Activated CD8-positive, alpha-beta memory T cell treated with anti-CD3 and anti-CD28 coated beads for 4 hours (primary cell): ENCODE measurements at places on chromosomes 4 and X.

DNA sequence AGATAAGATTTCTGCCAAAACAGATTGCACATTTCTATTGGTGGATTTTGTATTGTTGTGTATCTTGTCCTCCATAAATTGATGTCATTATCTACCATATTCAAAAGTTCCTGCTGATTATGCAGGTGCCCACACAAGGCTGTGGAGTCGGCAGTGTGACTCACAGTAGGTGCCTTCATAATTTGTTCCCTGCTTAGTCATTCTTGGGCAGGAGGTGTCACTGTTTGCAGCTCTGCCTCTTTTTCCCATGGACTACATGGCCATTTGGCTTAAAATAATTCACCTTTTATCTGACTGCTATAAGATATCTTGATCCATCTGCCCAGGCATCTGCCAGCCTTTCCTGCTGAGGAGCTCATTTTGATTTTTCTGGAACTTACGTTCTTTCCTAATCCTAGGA lies 33.6 kb upstream of the ENPEP start:
- no peak for DNase-seq

DNA sequence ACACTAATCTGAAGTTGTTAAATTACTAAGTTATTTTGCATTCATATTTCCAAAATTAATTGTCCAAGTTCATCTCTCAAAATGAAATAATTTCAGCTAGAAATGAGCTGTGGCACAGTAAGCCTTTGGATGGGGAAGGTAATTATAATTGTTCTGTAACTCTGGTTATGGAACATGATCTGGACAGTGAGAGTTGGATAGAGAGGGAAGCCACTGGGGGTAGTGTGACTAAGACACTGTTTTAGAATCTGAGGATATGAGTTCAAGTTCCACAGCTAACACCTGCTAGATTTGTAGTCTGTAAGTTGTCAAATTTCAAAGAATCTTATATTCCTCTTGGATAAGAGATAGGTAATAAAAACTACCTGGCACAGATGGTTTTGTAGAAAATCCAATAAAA lies 49.5 kb downstream of the DMD start:
- no peak for DNase-seq

DNA sequence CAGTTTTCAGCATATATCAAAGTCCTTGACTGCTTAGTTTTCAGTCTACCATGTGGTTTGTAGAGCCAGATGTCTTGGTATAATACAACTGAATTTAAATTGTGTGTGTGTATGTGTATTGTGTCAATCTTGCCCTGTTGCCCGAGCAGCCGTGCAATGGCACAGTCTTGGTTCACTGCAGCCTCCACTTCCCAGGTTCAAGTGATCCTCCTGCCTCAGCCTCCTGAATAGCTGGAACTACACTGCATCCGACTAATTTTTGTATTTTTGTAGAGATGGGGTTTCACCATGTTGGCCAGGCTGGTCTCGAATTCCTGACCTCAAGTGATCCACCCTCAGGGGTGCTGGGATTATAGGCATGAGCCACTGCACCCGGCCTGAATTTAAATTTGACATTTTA lies 6.0 kb upstream of the KLHL5 start:
- no peak for DNase-seq

DNA sequence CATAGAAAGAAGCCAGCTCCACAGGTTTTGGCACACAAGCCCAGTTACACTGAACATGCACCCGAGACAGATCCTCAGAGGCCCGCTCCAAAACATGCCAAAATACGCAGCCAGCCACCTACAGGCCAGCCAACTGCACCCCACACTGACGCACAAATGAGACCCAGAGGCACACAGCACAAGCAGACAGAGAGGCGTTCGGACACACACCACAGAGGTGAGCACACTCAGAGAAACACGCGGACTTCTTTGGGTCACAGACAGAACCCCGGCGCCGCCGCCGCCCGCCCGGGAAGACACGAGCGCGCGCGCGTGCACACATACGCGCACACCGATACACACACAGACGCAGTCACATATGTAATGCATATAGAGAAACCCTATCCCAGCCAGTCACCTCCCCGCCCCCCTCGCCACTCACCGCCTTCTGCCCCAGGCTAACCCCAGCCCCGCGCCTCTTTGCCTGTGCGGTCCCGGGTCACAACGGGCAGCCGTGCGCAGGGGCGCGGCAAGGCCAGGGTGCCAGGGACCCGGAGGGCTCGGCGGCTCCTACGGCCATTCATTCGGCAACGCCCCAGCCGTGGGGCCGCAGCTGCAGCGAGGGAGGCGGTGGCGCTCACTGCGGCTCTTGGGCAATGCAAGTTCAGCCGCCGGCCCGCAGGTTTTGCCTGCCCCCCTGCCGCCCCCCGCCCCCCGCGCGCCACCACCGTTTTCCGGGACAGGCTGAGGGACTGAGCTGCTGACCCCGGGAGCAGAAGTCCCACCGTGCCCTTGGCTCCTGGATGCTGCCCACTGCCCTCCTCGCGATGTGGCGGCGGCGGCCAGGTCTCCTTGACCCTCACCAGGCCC lies 553 bp downstream of the SEPTIN6 start:
- no peak for DNase-seq

DNA sequence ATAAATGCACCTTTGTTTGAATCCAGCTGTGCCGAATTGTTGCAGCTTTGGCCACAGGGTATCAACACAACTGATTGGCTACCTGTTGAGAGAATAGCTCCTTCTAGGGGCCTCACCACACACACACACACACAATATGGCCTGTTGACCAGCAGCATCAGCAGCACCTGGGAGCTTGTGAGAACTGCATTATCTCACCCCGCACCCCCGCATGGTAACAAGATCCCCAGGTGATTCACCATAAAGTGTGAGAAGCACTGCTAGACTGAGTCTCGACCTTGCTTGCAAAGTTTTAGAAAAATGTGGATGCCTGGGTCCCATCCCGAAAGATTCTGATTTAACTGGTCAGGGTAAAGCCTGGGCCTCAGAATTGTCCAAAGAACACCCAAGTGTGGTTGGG lies 176.9 kb upstream of the PRPS2 start:
- DNase-seq = no peak

DNA sequence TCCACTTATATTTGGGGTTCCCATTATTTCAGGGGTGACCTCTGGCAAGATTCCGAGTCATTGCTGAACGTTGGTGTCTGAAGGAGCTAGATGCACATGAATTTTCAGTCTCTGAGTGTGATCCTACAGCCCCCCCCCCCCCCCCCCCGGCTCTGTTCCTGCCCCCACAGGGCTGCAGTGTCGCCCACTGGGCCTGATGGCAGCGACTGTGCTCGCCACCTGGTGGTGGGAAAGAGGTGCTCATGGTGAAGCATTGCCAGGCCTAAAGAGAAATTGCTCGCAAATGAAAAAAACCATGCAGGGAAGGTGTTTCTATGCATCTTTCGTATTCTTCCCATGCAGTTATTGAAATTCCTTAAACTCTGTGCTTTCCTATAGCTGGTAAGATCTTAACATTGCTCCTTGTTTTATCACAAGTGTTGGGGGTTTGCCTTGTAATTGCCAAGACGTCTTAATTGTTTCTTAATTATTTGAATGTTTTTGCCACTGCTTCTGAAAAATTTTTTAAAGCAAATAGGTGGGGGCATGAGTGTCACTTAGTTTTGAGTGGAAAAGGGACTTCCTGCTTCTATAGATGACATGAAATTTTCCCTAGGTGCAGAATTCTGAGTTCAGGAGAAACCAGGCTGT lies 63.2 kb downstream of the CLDN22 start:
- DNase-seq = no peak

DNA sequence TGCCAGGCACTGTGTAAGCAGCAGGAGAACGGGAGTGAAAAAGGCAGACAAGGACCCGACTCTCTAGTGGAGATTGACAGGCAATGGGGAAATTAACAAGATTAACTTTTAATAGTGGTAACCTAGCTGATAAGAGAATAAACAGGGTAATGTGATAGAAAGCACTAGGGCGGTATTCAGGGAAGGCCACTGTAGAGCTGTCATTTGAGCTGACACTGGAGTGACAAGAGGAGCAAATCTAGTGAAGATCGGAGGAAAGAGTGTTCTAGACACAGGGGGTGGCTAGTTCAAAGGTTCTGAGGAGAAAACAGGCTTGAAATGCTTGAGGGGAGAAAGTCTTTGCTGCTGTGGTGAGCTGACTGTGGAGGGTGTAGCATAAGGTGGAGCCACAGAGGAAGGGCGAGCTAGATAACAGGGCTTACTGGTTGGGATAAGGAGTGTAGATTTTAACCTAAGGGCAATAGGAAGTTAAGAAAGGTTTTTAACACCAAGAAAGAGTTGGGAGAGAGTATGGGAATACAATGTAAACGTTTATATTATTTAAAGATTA lies 122.8 kb downstream of the SLC10A7 start:
- no peak for DNase-seq

GRCh38 chr4:152256996-152257395 lies 278.9 kb downstream of the FBXW7 start:
- DNase-seq = no peak

DNA sequence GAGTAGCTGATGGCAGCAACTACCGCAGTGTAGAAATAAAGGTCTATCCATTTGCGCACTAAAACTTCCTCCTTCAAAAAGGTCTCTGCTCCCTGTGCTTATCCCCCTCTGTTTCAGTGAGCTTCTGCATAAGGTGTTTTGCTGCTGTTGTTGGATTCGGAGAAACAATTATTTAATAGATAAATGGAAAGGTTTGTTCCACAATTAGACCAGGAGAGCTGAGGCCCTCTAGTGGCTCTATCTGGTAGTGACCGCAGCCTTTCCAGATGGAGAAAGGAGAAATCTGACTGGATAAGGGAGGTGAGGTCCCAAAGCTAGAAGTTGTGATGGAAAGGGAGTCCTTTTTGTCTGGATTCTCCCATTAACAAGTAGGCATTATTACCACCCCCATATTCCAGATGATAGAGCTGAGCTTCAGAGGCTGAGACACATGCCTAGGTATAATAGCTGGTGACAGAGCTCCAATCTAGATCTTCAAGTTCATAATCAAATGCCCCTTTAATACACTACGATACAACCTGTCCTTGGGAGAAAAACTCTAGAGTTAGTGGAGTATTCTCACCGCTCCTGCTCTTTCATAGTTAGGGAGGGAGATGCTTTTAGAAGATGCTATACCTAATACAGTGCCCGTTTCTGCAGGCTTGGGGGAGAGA lies 5.1 kb upstream of the GABRQ start:
- DNase-seq = no peak

GRCh38 chr4:99859618-99860017 lies 34.6 kb downstream of the LAMTOR3 start:
- no peak for DNase-seq

- DNase-seq = no peak
These were observed 196.9 kb upstream of the GRID2 start for GRCh38 chr4:92106816-92107215.

GRCh38 chrX:25754399-25754798 lies 383.7 kb upstream of the MAGEB18 start:
- no peak for DNase-seq

DNA sequence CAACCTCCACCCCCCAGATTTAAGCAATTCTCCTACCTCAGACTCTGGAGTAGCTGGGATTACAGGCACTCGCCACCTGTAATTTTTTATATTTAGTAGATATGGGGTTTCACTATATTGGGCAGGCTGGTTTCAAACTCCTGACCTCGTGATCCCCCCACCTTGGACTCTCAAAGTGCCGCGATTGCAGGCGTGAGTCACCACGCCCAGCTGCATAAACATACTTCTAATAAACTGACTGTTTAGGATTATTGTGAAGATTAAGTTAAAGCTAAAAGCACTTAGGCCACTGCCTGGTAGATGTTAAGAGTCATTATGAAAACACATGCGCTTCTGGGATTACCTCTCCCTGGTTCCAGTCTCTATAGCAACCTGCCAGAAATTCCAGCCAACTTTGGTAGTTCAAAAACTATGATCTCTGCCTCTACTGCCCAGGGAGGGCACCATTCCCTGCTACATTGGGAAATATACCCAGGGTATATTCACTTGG lies 30.2 kb upstream of the GRIA3 start:
- no peak for DNase-seq

DNA sequence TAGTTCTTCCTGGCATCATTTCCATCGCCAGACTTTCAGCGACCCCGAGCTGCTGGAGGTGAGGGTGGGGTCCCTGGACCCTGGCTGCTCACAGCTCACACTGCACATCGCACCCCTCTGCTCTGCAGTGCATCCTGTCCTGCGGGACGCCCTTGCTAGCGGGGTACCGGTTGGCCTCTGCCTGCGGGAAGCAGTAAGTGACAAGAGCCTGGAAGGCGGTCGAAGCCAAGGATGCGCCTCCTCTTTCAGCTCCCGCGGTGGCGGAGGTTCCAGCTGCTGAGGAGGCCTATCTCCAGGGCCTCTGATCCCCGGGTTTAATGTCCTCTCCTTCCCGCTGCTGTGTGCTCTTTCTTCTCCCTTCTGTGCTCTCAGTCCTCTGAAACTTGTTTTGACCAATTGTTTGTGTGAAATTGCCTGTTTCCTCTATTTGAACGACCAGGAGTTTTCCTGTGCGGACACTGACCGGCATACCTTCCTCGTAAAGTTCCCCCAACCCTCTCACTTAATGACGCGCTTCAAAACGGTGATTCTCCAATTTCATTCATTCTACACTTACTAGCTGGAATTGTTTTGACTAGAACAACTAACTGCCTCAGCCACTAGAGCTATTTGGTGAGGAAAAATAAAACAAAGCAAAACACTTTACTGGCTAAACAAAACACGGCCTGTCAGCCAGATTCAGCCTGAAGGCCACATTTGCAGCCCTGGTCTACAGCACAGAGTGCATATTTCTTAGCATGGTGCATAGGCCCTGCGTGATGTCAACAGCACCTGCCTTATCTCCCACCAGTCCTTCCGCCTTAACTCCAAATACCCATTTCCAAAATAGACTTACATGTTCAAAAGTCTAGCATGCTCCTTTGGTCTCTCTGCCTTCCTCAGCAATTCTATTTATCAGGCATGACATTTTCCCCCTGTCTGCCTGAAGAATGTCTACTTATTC lies 28.0 kb downstream of the MGAT4D start:
- no peak for DNase-seq

- DNase-seq = no peak
These were observed 1.1 kb upstream of the NXT2 start for GRCh38 chrX:109535578-109535977.

- DNase-seq = no peak
These were observed 8.7 kb upstream of the ANK2 start for GRCh38 chr4:113040793-113041192.

DNA sequence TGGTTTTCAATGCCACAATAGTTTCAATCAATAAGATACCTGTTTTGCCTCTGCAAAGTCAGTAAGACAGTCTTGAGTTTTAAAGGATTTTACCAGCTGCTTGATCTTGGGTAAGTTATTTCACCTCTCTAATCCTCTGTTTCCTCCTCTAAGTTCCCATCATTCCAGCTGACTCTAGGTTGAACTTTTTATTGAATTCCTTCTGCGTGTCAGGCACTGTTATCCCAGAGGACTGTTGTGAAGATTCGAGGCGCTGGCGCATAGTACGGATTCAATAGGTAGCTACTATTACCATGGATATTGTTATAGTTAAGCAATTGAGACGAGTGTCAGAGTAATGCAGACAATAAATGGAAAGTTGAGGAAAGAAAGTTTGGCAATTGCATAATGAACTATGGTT lies 179.4 kb downstream of the BANK1 start:
- no peak for DNase-seq

DNA sequence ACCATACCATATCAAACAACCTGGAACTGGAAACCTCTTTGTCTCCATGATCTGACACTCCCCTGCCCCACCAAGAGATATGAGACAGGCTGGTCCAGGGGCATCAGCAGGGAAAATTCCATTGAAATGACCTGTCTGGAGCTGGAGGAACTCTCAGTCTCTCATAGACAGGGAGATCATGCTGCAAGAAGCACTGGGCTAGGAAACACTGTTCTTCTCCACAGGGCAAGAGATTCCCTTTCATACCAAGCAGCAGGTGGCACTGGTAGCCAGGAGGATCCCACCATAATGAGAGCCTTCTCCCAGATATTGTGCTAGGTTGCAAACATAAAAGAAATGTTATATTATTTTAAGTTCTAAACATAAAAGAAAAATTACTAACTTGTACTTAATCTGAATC lies 14.5 kb upstream of the NALF2 start:
- DNase-seq = no peak
